ENCODE measurements at places on chromosomes 5 and 9.
A peak's percentile ranks its signal among the peaks of the same experiment; 100 is the strongest.

- no peak overlapping the region for H3K27ac ChIP-seq
- peak; percentile 19 for DNase-seq
- no peaks in the 10 kb centered on the region for H3K36me3 ChIP-seq
- H3K27me3 ChIP-seq: no peaks in the 10 kb centered on the region
- no peak overlapping the region for H3K4me3 ChIP-seq
- H3K4me1 ChIP-seq: no peaks in the 10 kb centered on the region
Measured at GRCh38 chr5:39555788-39556187, 131.0 kb upstream of the DAB2 start.

DNA sequence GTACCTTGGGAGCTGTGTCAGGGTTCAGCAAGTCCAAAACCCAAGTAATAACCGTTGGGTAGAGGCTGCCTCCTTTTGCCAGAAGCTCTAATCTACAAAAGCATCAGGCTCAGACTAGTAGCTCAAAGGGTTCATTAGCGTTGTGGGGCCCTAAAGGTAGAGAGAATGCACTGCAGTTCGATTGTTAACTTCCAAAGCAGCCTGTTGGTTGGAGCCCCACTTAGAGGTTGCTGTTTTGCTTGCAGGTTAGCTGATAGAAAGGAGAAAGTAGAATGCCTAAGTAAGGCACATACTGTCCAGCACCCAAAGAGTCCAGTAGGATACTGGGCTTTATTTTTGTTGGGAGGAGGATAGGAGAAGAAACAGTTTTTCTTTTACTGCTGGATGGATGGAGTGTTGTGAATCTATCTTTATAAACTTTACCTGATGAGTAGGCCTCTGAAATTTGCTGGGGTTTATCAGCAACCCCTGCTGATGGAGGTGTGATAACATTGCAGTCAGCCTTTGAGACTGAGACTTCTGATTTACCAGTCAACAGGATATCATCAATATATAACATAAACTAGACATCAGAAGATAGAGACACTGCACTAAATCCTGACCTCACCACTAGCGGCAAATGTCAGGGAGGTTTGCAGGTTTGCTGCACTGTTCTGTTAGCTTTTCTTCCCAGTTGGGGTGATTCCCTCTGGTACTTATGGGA, 34.8 kb downstream of the ZNF131 start:
- peaks cover 4% of the 10 kb centered on the region for H3K4me1 ChIP-seq
- H3K27me3 ChIP-seq: no peaks in the 10 kb centered on the region
- no peak overlapping the region for H3K4me3 ChIP-seq

DNA sequence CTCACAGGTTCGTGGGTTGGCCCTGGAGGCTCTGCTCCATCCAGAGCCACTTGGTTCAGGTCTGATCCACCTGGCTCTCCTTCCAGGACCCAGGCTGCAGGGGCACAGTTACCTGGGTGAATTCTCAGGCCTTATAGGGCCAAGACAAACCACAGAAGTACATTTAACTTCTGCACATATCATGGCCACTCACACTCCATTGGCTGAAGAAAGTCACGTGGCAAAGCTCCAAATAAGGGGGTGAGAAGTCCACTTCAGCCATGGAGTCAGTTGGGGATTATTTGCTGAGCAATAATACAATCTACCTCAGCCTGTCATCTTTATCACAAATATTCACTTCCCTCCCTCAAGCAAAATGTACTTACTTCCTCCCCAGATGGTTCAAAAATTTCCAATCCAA, 83.6 kb downstream of the MACROH2A1 start:
- peaks cover 51% of the 10 kb centered on the region for H3K27me3 ChIP-seq
- peak; percentile 6 for DNase-seq
- H3K4me1 ChIP-seq: no peaks in the 10 kb centered on the region
- no peak overlapping the region for H3K4me3 ChIP-seq
- H3K36me3 ChIP-seq: no peaks in the 10 kb centered on the region
- H3K27ac ChIP-seq: no peak overlapping the region

DNA sequence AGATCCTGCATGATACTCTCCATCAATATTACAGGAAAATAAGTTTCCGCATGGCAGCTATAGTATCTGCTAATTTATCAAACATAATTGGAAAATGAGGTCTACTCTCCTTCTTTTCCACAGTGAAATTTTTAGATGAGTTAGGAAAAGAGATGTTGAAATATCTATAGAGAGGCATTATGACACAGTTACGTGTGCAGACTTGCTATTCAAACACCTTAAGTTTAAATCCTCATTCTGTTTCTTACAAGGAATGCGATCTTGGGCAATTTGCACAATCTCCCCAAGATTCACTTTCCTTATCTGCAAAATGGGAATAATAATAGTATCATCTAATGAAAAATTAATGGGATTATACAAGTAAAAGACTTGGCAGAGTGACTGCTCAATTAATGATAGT, 91.7 kb upstream of the SLCO6A1 start:
- no peaks in the 10 kb centered on the region for H3K36me3 ChIP-seq
- no peaks in the 10 kb centered on the region for H3K4me1 ChIP-seq
- DNase-seq: no peak

- peaks cover 100% of the 10 kb centered on the region for H3K27me3 ChIP-seq
- H3K36me3 ChIP-seq: no peaks in the 10 kb centered on the region
- H3K27ac ChIP-seq: no peak overlapping the region
- no peak for DNase-seq
- H3K4me3 ChIP-seq: no peak overlapping the region
- peaks cover 9% of the 10 kb centered on the region for H3K4me1 ChIP-seq
Measured at GRCh38 chr9:37032713-37033112, 1.4 kb downstream of the PAX5 start.

- no peak overlapping the region for H3K27ac ChIP-seq
- peaks cover 4% of the 10 kb centered on the region for H3K4me1 ChIP-seq
- DNase-seq: peak; percentile 79
- H3K4me3 ChIP-seq: no peak overlapping the region
- no peaks in the 10 kb centered on the region for H3K36me3 ChIP-seq
Measured at GRCh38 chr9:120735415-120736126, 21.3 kb upstream of the MEGF9 start.

DNA sequence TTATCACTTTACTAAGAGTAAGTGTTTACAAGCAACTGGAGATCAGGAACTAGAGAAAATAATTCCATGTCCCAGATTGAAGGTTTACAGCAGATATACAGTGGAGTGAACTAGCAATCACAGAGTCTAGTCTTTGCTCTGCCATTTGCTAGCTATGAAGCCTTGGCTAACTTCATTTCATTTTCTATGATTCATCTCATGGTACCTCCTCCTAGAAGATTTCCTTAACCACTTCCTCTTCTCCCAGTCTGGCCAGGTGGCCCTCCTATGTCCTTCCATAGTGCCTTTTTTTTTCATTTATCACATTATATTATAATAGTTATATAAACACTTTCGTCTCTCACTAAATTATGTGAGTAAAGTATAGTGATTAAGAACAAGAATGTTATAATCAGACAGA, 52.1 kb downstream of the GRIA1 start:
- H3K4me1 ChIP-seq: no peaks in the 10 kb centered on the region
- DNase-seq: no peak
- no peaks in the 10 kb centered on the region for H3K27me3 ChIP-seq
- no peak overlapping the region for H3K4me3 ChIP-seq
- no peak overlapping the region for H3K27ac ChIP-seq
- H3K36me3 ChIP-seq: no peaks in the 10 kb centered on the region

- peak; percentile 37 for DNase-seq
- no peak overlapping the region for H3K27ac ChIP-seq
- H3K4me3 ChIP-seq: no peak overlapping the region
- H3K36me3 ChIP-seq: no peaks in the 10 kb centered on the region
Measured at GRCh38 chr5:41338136-41338675, 124.9 kb upstream of the C6 start.

Data from cardiac muscle cell (in vitro differentiated cells and primary cell).